Central memory CD4-positive, alpha-beta T cell (primary cell): ENCODE measurements at places on chromosomes 5 and 9.

DNA sequence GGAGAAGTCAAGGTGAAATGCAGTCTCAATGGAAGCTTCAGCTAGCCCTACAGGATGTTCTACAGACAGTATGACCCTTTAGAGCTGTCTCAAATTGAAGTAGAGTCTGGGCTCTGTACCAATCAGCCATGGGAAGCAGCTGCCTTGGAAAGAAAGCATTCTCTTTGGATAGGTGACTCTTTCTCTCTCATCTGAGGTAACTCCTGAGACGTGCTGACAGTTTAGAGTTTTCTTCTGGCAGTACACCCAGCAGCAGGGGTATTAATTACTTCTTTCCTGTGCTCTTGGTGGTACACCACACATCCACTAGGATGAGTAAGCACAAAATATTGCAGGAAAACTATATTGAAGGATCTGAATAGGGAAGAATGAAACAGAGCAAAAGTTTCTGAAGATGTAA lies 329.6 kb upstream of the RGMB start:
- no peak for DNase-seq

DNA sequence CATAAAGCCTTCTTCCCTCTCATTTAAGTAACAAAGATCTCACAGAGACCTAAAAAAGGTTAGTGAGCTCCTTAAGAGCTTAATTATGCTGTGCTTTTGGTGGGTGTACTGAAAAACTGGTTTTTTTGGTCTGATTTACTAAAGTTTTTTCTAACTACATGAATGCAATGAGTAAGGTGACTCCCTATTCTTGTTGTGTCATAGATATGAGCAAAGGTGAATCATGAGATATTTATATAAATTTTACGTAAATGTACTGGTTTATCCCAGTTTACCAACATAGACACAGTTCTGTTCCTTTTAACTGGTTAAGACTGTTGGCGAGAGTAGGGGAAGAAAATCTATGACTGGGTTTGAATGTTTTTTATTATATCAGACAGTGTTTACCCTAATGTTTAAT lies 250.5 kb downstream of the NR2F1-AS1 start:
- DNase-seq, result no peak

DNA sequence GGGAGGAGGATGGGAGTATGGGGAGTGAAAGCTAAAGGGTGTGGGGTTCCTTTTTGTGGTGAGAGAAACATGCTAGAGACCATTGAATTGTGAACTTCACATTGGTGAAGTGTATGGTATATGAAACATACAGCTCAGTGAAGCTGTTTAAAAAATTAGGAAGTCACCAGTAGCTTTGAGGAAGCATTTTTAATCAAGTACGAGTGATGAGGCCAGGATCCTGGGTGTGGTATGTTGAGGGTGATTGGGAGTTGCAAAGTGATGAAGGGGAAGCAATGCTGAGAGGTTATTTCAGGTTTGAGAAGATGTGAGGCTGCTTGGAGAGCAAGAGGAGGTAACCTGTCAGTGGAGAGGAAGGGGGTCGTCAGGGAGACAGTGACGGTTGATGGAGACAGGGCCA lies 22.7 kb upstream of the CLK4 start:
- no peak for DNase-seq

DNA sequence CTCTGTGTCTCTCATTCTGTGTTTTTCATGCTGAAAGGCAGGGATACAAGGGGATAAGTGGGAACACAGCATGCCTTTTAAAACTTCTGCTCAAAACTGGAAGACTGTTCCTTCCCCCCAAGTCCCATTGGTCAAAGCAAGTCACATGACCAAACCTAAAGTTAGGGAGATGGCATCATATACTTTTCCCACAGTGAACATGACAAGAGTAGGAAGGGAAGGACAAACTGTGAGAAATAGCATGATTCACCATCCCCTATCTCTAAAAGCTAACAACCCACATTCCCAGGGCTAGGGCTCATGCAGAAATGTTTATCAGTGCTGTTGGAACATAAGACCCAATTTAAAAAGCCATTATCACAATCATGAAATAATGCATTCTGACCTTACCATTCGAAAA lies 24.2 kb upstream of the SHISAL2B start:
- no peak for DNase-seq

DNA sequence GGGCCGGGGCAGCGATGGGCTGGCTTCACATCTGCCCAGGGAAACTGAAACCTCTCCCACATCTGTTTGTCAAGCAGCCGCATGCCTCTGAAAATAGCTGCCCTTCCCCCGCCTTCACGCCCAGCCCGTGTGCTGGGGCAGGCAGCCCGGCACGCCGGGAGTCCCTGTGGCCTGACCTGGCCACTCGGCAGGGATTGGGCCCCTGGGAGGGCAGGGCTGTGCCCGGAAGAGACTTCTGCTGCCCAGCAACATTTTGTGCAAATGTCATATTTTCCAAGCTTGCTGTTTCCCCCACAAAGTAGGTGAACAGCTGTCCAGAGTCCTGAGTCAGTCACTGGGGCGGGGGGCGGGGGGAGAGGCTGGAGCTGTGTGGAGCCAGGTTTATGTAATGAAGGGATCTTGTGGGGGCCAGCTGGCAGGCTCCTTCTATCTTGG lies 8.2 kb downstream of the COL27A1 start:
- no peak for DNase-seq

GRCh38 chr9:106958955-106959657 lies 96.1 kb downstream of the ZNF462 start:
- DNase-seq, result no peak

GRCh38 chr9:129930743-129931142 lies 95.5 kb downstream of the USP20 start:
- peak; percentile 32 for DNase-seq

GRCh38 chr5:98929710-98930298 lies 997 bp upstream of the CHD1 start:
- no peak for DNase-seq

- no peak for DNase-seq
Observed at GRCh38 chr5:151199581-151200185, 24.2 kb downstream of the CCDC69 start.

GRCh38 chr9:7976856-7977255 lies 177.3 kb upstream of the DMAC1 start:
- DNase-seq, result no peak

DNA sequence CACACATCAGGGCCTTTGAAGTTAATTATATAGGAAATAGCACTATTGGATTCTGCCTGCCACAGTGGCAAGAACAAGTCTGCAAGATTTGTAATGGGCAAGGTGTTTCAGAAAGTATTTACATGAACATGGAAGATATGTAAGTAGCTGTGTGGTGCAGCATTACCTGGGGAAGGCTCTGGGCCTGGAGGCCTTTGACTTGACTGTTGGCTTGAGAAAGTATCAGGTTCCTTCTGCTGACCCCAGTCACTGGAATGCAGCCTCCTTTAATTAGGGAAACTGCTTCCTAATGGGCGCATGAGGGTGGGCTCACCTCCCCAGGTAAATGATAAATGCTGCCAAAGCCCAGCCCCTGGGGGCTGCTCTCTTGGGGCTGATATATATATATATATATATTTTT lies 102.7 kb downstream of the GALNT10 start:
- DNase-seq, result no peak

- DNase-seq, result no peak
Observed at GRCh38 chr5:125961150-125961549, 462.1 kb upstream of the GRAMD2B start.

GRCh38 chr9:119114681-119115080 lies 254.6 kb downstream of the BRINP1 start:
- no peak for DNase-seq

DNA sequence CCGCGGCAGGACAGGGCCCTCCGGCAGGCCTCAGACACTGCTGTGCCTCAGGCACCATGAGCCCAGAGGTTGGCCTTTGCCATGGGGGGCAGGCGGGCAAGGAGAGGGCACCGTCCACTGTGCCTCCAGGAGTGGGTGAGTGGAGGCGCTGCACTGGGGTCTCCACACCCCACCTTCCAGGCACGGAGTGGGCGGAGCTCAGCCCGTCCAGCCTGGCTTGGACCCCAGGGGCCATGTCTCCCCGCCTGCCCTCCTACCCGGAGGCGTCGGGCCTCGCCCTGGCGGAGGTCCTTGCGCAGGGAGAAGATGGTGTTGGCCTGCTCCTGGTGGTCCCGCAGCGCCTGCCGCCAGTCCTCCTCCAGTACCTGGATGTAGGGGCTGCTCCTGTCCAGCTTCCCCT lies 3.4 kb downstream of the CARD9 start:
- DNase-seq, result no peak

DNA sequence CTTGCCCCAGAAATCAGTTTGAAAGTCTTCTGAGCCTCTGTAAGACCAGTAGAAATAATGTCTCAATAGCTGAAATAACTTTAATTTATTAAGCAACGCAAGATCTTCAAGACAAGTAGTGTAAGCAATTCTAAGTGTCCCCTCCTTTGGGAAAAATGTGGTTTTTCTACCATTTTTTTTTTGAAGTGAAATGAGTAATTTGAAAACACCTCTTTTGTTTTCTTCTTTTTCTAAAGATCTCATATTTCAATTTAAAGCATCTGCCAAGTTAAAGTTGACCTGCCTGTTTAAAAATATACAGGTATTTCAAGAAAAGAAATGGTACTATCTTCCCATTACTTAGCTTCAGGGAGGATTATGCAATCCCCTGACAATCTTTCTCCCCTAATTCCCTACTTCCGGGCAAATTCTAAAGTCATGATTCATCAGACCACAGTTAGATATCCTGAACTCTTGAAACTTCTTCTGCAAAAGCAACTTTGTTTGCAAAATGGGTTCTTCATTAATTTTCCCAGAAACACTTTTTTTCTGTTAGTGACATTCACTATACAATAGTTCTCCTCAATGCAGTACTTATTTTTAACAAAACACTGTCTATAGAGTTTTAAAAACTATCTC lies 7.8 kb upstream of the ANXA1 start:
- DNase-seq, result no peak
